Effector memory CD8-positive, alpha-beta T cell (primary cell): ENCODE measurements at places on chromosomes 2 and 18.
A peak's percentile ranks its signal among the peaks of the same experiment; 100 is the strongest.

DNA sequence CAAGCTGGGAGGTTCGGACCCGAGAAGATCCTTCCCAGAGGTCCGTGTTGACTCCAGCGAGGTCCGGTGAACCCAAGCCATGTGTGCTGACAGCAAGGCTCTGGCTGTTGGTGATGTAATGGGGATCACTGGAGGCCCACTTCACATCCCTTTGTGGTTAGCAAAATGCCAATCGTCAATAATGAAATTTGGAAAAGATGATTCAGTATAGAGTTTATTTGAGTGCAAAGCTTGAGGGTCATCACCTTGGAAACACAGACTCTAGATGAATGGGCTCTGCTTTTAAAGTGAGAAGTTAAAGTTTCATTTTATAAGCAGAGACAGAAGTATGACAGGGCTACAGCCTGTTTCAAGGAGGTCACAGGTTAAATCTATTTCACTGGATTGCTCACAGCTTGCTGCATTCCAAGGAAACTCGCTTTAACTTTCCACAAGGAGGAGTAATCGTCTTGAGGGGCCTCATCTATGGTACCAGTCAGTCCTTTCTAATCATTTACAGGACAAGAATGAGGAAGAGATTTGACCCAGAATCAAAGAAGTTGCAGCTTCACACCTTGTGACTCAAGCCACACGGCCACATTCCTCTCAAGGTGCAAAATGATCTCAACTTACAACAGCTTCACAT is 140.5 kb downstream of the TPO start:
- DNase-seq: no peak
- no peak overlapping the region for H3K4me3 ChIP-seq
- no peaks in the 10 kb centered on the region for H3K4me1 ChIP-seq
- peaks cover 9% of the 10 kb centered on the region for H3K27me3 ChIP-seq
- no peaks in the 10 kb centered on the region for H3K36me3 ChIP-seq
- H3K27ac ChIP-seq: no peak overlapping the region

DNA sequence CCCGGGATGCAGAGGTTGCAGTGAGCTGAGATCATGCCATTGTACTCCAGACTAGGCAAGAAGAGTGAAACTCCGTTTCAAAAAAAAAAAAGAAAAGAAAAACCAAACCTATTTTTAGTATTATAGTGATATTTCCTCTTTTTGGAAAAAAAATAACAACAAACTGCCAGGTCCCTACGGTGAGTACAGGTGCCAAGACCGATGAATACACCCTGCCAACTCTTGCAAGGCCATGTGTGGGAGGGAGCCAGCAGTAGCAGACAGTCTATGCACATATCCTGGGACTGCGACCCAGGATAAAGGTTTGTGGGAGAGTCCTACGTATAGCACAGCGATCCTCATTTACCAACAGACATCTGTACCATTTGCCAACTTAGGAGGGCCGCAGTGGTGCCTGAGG is 69.6 kb upstream of the DNMT3A start:
- H3K4me3 ChIP-seq: no peak overlapping the region
- no peak overlapping the region for H3K27ac ChIP-seq
- no peak for DNase-seq
- H3K27me3 ChIP-seq: no peaks in the 10 kb centered on the region
- peaks cover 2% of the 10 kb centered on the region for H3K36me3 ChIP-seq

- no peaks in the 10 kb centered on the region for H3K36me3 ChIP-seq
- no peak overlapping the region for H3K27ac ChIP-seq
- H3K27me3 ChIP-seq: no peaks in the 10 kb centered on the region
- H3K4me3 ChIP-seq: no peak overlapping the region
Measured at GRCh38 chr2:122078451-122078850, 323.0 kb downstream of the TSN start.

DNA sequence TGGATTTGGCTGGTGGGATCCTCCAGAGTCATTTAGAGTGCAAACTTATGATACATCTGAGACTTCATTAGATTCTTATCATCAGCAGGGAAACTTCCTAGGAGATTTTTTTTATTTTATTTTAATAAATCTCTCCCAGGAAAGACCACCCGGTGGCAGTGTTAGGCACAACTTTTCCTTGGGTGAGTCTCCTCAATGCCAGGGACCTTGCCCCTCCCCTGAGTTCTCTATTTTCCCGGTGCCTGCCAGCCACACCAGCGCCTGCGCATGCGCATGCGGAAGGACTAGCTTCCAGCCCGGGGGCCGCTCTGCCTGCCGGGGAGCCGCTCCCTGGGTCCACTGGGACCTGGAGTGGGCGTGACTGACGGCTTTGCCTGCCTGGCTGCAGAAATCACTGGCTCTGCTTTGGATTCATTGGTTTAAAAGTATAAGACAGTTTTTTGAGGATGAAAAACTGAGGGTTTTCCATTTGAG is 86.6 kb downstream of the TMEM182 start:
- no peak overlapping the region for H3K4me3 ChIP-seq
- peaks cover 32% of the 10 kb centered on the region for H3K27me3 ChIP-seq
- H3K36me3 ChIP-seq: no peaks in the 10 kb centered on the region
- H3K4me1 ChIP-seq: no peaks in the 10 kb centered on the region

GRCh38 chr18:34342960-34343359 is 118.2 kb upstream of the NOL4 start:
- H3K4me1 ChIP-seq: no peaks in the 10 kb centered on the region
- DNase-seq: no peak
- no peaks in the 10 kb centered on the region for H3K27me3 ChIP-seq
- no peak overlapping the region for H3K27ac ChIP-seq
- H3K4me3 ChIP-seq: no peak overlapping the region

- DNase-seq: no peak
- no peak overlapping the region for H3K27ac ChIP-seq
- peaks cover 12% of the 10 kb centered on the region for H3K4me1 ChIP-seq
- no peaks in the 10 kb centered on the region for H3K36me3 ChIP-seq
Measured at GRCh38 chr2:191738667-191739066, 60.7 kb downstream of the NABP1 start.

DNA sequence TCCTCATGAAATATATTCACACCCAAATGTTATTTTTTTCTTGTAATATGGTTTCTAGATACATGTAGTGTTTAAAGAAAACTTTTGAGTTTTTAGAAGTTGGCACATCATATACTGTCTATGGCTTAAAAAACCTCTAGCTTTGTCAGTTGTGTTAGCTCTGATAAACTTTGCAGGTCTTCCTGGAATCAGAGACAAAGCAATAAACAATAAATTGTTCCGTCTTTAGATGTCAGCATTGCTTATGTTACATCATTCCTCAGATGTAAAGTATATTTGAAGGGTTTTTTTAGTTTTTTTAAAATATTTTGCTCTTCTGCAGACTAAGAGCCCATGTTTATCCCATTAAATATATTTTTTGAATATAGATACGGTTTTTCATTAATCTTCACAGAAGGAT is 145.1 kb downstream of the GPD2 start:
- H3K27ac ChIP-seq: no peak overlapping the region
- H3K4me3 ChIP-seq: no peak overlapping the region
- no peak for DNase-seq
- peaks cover 4% of the 10 kb centered on the region for H3K36me3 ChIP-seq

DNA sequence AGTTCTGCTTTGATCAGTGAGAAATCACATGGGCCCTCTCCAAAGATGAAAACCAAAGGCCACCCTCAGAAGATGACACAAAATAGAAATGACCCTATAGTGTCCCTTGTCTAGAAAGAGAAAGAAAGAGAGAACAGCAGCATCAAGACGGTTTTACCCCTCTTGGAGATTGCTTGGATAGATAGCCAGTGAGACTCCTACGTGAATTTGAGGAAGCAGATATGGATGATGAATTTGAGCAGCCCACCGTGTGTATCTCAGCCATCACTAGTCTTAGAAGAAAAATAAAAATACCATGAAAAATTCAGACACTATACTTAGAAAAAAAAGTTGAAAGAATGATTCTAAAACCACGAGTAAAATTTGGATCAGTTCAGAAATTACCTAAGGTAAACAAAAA is 329.1 kb upstream of the CNTNAP5 start:
- H3K27me3 ChIP-seq: no peaks in the 10 kb centered on the region
- no peak overlapping the region for H3K4me3 ChIP-seq
- H3K27ac ChIP-seq: no peak overlapping the region
- H3K36me3 ChIP-seq: peaks cover 4% of the 10 kb centered on the region

DNA sequence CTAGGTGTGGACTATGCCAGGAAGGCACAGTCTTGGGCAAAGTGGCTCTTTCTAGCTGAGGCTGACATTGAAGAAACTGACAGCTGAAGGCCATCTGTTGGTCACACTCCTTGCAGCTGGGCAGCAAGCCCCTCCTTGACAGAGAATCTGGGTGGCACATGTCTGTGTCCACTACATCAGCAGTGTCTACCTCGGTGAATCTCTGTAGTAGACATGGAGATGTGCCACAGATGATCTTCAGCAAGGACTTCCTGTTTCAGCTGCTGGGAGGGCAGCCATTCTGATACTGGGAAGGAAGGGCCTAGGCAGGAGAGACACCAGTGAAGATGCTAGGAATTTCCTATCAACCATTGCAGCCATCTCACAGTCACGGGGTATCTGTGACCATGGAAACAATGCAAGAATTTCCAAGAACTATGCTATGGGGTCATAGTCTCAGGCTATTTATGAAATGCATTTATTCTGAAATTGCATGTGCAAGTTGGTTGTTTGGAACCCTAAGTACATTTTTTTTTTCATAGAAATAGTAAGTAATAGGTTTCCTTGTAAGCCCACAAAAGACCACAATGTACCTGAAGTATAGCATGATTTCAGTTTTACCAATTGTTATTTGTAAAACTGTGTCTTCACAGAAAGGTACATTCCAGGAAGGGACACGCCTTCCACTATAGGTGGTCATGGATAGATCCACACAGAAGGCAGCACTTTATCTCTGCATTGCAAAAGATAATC is 63.8 kb upstream of the DARS1 start:
- no peaks in the 10 kb centered on the region for H3K27me3 ChIP-seq
- peaks cover 44% of the 10 kb centered on the region for H3K4me1 ChIP-seq
- no peaks in the 10 kb centered on the region for H3K36me3 ChIP-seq
- H3K4me3 ChIP-seq: no peak overlapping the region

DNA sequence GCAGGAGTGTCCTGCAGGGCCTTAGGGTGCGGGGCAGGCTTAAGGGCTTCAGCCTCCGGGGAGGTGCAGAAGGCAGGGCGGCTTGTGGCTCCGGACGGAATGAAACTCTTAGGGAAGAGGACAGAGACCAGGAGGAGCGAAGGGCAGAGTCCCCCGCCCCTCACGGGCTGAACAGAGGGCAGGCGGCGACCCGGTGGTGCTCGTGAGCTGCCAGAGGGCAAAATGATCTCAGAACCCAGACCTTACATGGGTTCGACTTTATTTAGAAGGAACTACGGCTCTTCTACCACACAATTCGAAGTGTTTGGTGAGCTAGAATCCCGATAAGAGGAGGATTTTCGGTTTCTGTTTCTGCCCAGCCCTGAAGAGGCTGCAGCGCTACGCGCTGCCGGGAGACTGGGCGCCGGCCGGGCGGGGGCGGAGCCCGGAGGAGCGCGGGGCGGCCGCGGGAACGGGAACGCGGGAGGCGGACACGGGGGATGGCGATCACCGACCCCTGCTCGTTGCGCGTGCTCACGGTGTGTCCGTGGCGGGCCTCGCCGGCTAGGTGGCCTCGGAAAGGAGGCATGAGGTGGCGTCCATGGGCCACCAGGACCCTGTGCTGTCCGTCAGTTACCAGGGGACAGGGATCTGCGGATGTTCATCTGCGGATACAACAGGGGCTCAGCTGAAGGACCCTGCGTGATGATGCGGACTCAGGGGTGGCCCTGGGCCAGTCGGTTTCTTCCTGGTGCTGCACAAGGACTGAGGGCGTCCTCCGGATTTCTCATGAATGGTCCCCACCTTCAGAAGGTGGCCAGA is 4.2 kb upstream of the SP100 start:
- peak overlapping the region; percentile 99 for H3K4me3 ChIP-seq
- H3K27ac ChIP-seq: peak overlapping the region; percentile 99
- peaks cover 13% of the 10 kb centered on the region for H3K36me3 ChIP-seq

DNA sequence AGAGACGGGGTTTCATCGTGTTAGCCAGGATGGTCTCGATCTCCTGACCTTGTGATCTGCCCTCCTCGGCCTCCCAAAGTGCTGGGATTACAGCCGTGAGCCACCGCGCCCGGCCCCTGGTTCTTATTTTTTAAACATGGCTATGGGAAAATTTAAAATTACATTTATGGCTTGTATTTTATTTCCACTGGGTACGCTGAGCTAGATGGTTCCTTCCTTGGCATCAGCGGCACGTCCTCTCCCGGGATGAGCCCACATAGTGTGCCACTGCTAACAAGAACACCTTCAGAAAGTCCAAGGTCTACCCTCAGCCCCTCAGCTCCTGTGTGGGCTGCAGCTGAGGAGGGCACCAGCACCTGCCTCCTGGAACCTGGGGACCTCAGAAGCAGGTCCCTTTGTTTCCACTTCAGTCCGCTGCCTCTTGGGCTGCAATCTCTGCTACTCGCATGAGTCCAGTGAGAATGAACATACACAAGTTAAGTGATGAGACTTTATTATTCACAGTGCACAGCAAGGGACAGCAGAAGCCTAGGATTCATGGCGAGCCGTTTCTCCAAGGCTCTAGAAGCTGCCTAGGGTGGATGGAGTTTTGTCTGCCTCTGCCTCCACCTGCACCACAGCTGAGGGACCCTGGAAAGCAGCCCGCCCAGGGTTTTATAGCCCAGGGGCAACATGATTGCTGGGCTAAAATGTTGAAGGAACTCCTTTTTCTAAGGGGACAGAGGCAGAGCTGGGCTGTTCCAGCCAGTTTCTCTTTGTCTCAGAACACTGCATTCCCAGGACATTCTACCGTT is 107.5 kb upstream of the TEX51 start:
- H3K36me3 ChIP-seq: no peaks in the 10 kb centered on the region
- no peak overlapping the region for H3K27ac ChIP-seq
- H3K4me1 ChIP-seq: no peaks in the 10 kb centered on the region
- peaks cover 25% of the 10 kb centered on the region for H3K27me3 ChIP-seq

DNA sequence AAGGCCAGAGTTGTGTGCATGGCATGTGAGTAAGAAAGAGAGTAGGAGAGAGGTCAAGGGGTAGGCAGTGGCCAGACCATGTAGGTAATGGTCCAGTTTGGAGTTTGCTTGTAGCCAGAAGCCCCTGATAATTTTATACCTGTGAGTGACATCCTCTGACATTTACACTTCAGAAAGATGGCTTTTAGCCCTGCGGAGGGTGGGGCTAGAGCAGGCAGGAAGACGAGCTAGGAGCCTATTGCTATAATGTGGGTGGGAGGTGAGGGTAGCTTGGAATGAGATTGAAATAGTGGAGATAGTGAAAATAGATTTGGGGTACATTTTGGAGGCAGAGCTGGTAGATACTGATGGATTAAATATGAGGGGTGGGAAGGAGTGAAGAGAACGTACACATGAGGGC is 48.8 kb upstream of the MGAT5 start:
- DNase-seq: no peak
- peaks cover 19% of the 10 kb centered on the region for H3K4me1 ChIP-seq
- no peaks in the 10 kb centered on the region for H3K36me3 ChIP-seq

DNA sequence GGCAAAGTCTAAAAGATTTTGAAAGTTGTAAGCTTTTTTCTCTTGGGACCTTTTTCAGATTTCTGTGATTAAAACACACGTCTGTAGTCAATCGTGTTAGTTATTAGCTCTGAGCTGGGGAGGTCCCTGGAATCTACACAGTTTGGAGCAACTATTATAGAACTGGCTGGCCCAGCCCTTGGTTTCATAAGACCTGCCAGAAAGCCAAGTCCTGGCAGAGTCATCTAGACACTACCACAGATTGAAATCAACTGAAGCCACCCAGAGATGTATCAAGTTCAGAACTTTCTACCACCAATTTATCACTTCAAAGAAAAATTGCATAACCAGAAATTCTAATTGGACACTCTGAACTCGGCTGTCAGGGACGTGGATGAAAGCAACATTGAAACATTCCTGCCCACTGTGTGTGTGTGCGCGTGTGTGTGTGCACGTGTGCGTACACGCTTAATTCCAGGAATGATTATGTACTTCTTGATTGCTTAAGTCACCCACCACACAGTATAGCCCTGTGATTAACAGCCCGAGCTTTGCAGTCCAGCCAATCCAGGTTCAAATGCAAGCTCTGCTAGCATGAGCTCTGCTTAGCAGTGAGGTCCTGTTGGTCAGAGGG is 126.3 kb downstream of the TPGS2 start:
- no peaks in the 10 kb centered on the region for H3K36me3 ChIP-seq
- no peak overlapping the region for H3K27ac ChIP-seq
- no peak overlapping the region for H3K4me3 ChIP-seq
- H3K4me1 ChIP-seq: no peaks in the 10 kb centered on the region
- peaks cover 54% of the 10 kb centered on the region for H3K27me3 ChIP-seq
